Temporal lobe (tissue), 4 donors: ENCODE measurements at places on chromosomes 1 and 21. TPM values are rescaled to one million over a fixed set of nuclear protein-coding genes. Genes with fewer than 3 reads are reported as not detected.

The C8A gene
- not detected for total RNA-seq

The MSH4 gene
- total RNA-seq = 0.98 TPM

The MRPS15 gene
- total RNA-seq = 10.8 TPM

The USH2A gene
- under 0.01 TPM for total RNA-seq

The MPZ gene
- 0.49 TPM for total RNA-seq

The SLAMF8 gene
- total RNA-seq = not detected

The NOTCH2 gene
- 41.3 TPM for total RNA-seq

The TSPAN1 gene
- 0.74 TPM for total RNA-seq
